Stimulated activated CD4-positive, alpha-beta T cell treated with anti-CD3 and anti-CD28 coated beads, Interleukin-4, amount 100 ng/mL, for 4 hours (primary cell): ENCODE measurements at places on chromosomes 7 and 10.

- DNase-seq = no peak
These were observed 11.3 kb downstream of the KCNIP2 start for GRCh38 chr10:101832325-101832771.

- no peak for DNase-seq
These were observed 30.0 kb downstream of the MAT1A start for GRCh38 chr10:80259405-80259871.

- no peak for DNase-seq
These were observed 2.1 kb downstream of the KIF5B start for GRCh38 chr10:32054094-32054493.

- no peak for DNase-seq
These were observed 3.7 kb downstream of the TMEM225B start for GRCh38 chr7:99601656-99602310.
